Activated CD4-positive, alpha-beta memory T cell treated with anti-CD3 and anti-CD28 coated beads for 36 hours (primary cell): ENCODE measurements at places on chromosomes 6 and 20.
A peak's percentile ranks its signal among the peaks of the same experiment; 100 is the strongest.

DNA sequence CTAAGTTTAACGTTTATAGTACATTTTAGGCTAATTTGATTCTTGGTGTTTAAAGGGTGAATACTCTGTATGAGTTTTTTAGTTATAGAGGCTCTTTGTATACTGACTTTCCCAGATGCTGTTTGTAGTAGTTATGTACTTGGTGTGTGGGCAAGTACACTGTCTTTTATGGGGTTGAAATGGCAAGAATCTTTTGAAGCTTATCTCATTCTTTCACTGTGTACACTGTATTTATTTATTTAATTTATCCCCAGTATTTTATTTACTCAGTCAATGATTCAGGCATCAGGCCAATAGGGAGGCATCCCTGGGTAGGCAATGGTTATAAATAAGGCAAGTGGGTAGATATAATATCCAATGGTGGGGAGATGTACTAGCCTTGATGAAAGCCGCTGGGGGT is 277.0 kb upstream of the PTCHD4 start:
- DNase-seq = no peak

DNA sequence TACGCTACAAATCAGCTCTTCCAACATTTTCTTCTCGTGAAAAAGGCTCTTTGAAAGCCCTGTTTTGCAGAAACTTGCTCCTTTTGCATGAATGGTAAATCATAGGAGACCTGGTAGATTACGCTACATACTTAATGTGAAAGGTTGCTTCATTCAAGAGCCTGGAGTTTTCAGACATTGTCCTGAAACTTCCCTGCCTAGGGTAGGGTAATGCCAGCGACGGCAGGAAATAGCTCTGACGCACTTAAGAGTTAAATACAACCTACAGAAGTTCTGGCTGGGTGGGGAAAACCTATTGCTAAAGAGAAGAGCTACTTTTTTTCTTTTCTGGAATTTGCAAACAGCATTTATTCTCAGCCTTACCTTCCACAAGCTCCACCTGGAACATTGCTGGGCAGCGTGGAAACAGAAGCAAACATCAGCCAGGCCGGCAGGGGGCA is 144.5 kb downstream of the LPA start:
- DNase-seq = peak; percentile 84

DNA sequence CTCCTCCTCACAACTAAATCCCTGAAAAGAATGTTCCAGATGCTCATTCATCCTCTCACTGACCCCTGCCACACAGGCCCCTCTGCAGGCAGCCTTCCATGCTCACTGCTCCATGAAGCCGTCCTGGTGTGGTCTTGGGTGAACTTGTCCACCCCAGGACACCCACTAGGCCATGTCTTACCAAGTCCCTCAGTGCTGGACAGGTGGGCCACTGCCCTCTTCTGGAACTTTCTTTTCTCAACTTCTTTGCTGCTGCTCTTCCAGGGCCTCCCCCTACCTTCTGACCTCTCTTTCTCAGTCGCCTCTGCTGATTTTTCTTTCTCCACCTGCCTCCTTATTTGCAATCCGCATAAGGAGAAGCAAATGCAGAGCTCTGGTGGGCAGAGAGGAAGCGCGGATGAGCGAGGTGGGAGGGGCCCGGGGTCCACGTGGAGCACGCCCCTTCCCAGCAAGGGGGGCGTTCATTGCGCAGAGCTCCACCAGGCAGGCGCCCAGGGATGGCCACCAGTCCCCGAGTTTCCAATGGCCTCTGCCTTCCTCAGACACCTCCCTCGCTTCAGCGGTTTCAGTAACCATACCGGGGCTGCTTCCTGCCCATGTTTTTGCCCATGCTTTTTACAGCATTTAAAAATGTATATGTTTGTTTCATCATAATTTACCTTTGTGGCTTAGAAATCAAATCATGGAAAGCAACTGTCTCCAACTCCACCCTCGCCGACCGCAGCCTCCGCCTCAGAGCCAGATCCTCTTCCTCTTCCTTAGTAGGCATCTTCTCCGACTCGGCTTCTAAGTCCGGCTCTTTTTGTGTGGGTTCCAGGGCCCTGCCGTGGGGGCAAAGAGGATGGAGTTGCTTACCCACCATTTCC is 129.6 kb downstream of the ZDHHC14 start:
- DNase-seq = peak; percentile 37

GRCh38 chr20:38872036-38872435 is 54.2 kb upstream of the FAM83D start:
- DNase-seq = no peak

- DNase-seq = no peak
These were observed 15.4 kb downstream of the FBXL4 start for GRCh38 chr6:98932381-98932780.

GRCh38 chr6:82385961-82386360 is 22.3 kb downstream of the TPBG start:
- DNase-seq = no peak

DNA sequence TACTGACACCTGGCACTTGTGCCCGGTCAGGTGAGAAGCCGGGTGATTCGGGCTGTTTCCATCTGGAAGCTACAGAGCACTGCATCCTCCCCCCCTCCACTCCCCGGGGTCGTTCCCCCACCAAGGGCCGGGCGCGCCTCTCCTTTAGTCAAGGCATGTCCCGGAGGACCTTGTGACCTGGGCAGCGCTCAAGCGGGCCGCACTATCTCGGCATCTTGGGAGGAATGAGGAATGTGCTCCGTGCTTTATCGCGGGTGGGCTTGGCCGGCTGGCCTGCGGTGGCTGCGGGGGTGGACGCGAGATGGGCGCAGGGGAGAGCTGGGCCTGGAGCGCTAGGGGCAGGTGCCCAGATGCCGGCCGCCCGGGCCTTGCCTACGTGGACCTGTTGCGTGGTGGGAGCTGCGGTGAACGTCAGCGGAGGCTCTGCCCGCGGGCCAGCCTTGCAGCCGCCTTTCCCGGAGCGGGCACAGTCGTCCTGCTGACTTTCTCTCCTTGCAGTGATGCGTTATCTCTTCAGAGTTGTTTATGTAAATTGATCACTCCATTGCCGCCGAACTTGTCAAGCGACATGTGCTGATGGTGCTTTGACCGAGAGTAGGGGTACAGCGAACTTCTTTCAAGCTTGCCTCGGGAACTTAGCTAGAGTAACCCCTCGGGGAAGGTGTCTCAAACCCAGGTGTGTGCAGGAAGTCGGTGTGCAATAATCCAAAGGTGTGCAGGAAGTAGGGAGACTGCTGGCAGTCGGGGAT is 1.1 kb downstream of the LRRC1 start:
- DNase-seq = peak; percentile 18

GRCh38 chr6:138795809-138796603 is at the start of gene ECT2L:
ECT2L (plus strand) TSS chr6:138796087; CDS start chr6:138813275, 17,188 bp downstream.
- no peak for DNase-seq

DNA sequence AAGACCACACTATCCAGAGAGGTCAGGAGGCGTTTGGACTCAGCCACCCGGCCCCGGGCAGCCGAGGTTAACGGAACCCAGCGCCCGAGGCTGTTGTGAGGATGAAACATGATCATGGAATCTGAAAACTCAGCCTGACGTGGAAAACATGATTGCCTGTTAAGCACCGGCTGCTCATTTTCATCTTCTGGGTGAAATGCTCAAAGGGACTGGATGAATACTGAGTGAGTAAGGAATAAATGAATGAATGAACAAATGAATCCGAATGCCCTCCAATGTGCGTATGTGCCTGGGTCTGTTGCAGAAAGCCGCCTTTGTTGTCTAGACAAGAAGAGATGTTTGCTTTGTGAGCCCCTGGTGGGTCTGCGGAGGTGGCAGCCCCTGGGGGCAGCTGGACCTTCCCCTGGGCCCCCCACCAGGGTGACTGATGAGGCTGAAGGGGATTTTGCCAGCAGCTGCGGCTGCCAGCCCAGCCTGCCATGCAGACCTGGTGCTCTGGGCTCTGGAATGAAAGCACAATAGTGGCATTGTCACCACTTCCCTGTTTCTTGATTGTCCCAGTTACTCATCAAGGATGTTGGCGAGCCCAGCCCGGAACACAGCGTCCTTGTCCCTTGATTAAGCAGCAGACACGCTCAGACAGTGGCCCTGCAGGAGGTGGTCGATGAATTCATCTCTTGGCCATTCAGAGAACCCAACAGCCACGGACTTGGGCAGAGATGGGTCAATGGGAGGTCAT is 211.1 kb downstream of the ANKRD60 start:
- no peak for DNase-seq

GRCh38 chr6:100512203-100512862 is 47.6 kb upstream of the SIM1 start:
- DNase-seq = no peak

DNA sequence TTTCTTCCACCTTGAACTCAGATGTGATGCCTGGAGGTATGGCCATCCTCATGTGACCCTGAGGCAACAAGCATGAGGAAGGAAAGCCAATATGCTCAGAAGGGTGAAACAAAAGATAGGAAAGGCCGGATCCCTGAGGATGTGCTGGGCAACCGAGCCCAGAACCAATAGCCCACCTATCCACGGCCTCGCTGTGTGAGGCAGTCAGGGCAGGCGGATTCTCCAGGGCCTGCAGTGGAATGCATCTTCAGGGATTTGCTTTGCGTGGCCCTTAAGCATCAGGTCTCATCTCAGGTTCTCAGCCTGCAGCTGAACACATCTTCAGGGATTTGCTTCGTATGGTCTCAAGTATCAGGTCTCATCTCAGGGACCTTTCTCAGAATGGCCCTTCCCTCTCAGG is 139.8 kb downstream of the ANKRD60 start:
- DNase-seq = no peak

- no peak for DNase-seq
These were observed 139.0 kb downstream of the JARID2 start for GRCh38 chr6:15384901-15385300.

DNA sequence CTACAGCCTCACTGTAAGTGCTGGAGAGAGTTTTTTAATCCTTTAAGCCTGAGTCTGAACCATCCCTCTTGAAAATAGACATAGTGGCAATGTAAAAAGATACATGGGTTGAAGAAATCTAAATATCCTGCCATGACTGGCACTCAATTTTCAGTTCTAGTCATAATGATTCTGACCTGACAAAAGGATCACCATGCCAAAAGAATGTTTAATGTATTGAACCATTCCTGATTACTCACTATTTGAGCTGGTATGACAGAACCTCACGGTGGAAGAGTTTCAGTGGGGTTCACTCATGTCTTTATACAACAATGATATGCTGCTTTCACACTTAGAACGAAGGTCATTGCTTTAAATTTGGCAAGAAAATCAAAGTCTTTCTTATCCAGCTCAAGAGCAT is 93.4 kb downstream of the HIVEP2 start:
- no peak for DNase-seq

DNA sequence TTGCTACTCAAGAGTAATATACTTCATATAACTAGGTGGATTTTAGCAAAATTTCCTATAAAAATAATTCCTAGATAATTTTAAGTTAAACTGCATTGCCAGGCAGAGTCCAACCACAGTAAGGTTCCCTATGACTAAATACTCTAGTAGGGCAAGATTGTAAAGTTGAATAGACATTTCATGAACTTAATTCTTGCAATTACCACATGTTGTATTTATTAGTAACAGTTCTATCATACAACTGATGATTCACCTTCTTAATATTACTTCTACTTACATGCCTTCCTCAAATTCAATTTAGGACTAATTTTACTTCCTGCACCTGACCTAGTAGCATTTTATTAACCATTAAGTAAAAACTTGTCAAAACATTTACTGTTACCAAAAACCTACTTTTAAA is 266.7 kb upstream of the THEMIS start:
- no peak for DNase-seq

DNA sequence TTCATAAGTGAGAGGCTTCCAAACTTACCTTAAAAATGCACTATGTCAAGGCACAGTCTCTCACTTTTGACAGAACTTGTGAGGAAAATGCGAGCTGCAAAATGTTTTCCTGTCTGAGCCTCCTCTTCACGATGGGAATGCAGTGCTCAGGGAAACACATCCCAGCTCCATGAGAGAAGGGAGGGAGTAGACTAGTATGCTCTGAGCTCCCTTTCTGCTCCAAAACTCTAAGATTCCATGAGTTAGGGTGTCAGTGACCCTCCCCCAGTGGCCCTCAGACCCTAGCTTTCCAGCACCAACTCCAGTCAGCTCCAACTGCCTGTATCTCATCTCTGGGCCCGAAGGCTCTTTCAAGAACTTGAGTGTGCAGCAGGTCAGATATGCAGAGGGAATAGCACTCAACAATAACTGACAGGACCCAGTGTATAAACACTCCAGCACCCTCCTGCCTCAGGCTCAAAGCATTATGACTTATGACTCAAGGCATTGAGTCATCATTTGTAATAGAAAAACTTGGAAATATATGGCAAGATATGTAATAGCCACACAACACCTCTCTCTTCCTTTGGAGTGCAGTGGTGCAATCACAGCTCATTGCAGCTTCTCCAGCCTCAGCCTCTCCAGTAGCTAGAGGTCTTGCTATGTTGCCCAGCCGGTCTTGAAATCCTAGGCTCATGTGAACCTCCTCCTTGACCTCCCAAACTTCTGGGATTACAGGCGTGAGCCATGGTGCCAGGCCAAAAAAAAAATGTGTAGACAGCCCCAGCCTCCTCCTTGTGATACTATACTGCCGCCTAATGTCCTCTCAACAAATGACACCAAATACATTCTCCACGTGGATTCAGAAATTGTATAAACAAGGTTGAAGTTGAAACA is 16.7 kb upstream of the ENTPD6 start:
- peak; percentile 20 for DNase-seq

GRCh38 chr6:7451326-7451725 is 61.7 kb downstream of the RIOK1 start:
- DNase-seq = no peak

- DNase-seq = no peak
These were observed 23.2 kb downstream of the AFDN start for GRCh38 chr6:167849846-167850459.

DNA sequence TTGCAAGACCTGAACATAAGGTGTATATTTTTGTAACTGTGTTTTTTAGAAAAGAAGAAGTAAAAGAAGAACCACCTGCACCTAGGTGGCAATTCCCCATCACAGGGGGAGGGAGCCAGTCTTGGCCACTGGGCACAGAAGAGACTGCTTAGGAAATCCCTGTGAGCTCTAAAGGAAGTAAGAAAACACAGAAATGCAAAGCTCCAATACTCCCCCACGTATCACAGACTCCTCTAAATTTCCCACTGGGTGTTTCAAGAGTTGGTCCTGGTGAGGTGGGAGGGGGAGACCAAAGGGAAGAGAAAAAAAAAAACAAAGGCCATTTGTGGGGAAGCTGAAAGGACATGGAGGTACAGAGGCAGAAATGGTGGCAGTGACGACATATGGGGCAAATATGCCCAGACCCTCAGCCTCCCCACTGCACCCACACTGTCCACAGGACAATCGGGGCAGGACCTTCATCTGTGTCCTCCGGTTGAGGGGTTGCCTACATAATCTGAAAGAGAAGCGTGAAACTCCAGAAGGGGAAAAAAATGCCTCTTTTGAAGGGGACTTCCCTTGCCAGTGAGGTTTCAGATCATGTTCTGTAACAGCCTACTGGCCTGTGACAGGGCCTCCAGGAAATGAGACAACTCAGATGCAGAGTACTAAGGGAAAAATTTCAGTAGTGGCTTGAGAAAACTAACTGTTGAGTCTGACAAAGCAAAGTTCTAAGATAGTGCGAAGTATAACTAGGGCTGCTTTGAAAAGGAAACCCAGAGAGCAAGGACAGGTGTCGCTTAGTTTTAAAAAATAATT is 226.2 kb upstream of the MARCKS start:
- peak; percentile 58 for DNase-seq

GRCh38 chr6:130167655-130168054 is 55.1 kb downstream of the SAMD3 start:
- DNase-seq = no peak

GRCh38 chr20:6122111-6122872 is 538 bp downstream of the FERMT1 start:
- DNase-seq = no peak

GRCh38 chr20:19327401-19327800 is 115.0 kb downstream of the SLC24A3 start:
- DNase-seq = no peak

- no peak for DNase-seq
These were observed 174.7 kb downstream of the ZFAND3 start for GRCh38 chr6:37994223-37994622.

GRCh38 chr6:51936531-51937290 is 150.7 kb downstream of the PKHD1 start:
- DNase-seq = no peak
